ENCODE measurements at places on chromosomes 12 and 14.

DNA sequence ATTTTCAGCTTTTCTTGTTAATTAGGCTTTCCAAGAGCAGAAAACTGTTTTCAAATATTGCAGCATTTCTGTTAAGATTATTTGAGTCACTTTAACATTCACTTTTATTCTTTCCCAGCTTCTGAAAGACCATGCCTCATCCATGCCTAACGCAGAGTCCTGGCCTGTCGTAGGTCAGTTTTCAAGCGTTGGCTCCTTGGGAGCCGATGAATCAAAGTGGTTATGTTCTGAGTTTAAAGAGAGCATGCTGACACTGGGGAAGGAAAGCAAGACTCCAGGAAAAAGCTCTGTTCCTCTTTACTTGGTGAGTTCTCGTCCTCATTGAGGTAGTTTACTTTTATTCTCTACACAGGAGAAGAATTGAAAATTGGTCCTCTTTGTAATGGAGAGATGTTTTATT lies 33.1 kb downstream of the TDP1 start:
- no peak for DNase-seq

GRCh38 chr12:12481631-12482030 lies 81.0 kb downstream of the DUSP16 start:
- DNase-seq = no peak

- DNase-seq = no peak
Observed at GRCh38 chr12:54173906-54174471, 14.8 kb downstream of the SMUG1 start.

GRCh38 chr14:104795781-104796686 lies 486 bp upstream of the AKT1 start:
- DNase-seq = peak; percentile 44

DNA sequence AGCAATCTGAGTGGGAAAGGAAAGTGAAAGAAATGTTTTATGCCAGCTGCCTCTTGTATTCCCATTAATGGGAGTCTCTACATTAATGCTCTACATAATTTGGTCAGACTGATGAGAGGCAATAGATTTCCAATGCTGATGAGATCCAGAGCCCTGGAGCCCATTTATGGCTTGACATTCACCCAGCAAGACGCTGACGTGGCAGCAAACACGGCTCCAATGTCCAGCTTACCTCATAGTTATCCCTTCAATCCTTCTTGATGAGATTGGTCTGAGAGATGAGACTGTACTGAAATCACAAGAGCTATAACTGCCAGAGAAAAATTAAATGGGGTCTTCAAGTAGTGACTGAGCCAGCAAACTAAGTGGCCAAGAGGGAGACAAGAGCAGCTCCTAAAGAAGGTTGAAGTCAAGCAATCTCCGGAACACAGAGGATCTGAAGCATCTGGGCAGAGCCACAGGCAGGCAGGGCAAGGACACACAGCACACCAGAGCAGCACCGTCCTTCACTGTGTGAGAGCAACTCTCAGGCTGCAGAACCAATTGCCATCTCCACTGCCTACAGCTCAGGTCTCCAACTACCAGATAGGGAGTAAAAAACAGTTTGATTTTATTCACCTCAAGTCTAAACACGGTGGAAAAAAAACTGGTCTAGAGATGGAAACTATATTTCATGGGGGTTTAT lies 7.3 kb upstream of the MYO1A start:
- no peak for DNase-seq

- DNase-seq = peak; percentile 46
Observed at GRCh38 chr14:68862954-68863594, 70.2 kb upstream of the ZFP36L1 start.

- DNase-seq = no peak
Observed at GRCh38 chr12:131101006-131101405, 147.3 kb downstream of the ADGRD1 start.

- DNase-seq = no peak
Observed at GRCh38 chr14:103684871-103685270, 30.4 kb downstream of the XRCC3 start.

- DNase-seq = peak; percentile 52
Observed at GRCh38 chr12:55619354-55620138, 17.1 kb upstream of the OR10P1 start.

- no peak for DNase-seq
Observed at GRCh38 chr12:67671892-67672291, 23.3 kb downstream of the DYRK2 start.

DNA sequence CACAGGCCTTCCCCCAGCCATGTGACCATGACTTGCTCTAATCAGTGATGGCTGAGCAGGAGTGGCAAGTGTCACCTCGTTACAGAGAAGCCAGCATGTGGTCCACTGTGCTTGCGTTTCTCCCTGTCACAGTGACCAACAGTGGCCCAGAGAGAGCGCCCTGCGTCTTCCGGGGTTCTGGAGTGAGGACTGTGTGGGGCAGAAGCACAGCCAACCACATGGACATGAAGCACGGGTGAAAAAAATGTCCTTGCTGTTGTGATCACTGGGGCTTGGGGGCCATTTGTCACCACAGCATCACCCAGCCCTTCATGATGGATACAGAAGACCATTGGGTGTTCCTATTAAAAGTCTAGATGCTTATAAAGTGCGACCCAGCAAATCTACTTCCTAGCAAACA lies 174.6 kb upstream of the C14orf180 start:
- DNase-seq = no peak

DNA sequence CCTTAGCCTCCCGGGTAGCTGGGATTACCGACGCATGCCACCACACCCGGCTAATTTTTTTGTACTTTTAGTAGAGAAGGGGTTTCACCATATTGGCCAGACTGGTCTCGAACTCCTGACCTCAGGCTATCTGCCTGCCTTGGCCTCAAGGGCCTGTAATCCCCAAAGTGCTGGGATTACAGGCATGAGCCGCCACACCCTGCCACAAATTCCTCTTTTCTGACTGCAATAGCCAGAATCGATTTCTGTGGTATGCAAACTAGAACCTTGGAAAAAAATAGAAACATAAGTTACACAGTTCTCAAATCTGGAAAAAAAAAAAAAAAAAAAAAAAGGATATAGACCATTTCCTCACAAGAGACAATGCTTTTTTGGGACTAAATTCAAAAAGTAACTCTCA lies 184.6 kb upstream of the EGLN3 start:
- DNase-seq = no peak

GRCh38 chr14:36217027-36217426 lies 40.5 kb upstream of the PTCSC3 start:
- no peak for DNase-seq

DNA sequence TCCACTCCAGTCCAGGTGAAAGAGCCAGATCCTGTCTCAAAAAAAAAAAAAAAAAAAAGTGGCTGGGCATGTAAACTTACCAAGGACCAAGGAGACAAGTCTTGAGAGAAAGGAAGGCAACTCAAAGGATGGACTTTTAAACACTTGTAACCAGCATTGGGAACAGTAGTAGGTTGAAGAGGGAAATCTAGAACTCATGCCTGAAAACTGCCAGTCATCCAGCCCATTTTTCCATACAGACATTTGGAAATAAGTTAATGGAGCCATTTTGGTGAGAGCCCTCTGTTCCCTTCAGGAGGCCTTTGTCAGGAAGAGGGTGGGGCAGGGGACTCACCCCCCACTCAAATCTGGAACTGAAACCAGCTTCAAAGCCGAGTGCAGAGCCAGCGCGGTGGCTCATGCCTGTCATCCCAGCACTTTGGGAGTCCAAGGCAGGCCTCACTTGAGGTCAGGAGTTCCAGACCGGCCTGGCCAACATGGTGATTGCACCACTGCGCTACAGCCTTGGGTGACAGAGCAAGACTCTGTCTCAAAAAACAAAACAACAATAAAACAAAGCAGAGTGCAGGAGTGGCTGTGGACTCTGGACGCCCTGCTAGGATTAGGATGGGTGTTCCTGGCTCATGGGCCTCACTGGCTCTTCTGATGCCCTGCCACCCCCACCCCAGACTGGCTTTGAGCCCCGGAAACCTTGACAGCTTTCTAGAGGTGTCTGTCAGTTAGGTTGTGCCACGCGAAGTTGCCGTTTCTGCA lies 1.6 kb upstream of the MLXIP start:
- no peak for DNase-seq

DNA sequence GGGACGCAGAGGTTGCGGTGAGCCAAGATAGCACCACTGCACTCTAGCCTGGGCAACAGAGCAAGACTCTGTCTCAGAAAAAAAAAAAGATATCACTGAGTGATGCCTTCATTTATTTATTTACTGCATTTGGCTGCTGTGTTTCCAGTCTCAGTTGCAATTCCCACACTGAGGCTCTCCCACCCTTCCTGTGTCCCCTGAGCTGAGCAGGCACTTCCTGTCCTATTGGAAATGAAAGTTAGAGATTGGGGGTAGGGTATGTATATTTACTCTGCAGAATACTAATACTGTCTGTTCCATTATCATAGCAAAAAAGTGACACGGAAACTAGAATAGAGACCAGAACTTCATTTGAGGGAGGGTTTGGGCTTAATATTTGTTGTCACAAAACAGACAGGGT lies 1.6 kb upstream of the RBMS2 start:
- no peak for DNase-seq

- no peak for DNase-seq
Observed at GRCh38 chr12:132154341-132154761, 10.1 kb downstream of the NOC4L start.

DNA sequence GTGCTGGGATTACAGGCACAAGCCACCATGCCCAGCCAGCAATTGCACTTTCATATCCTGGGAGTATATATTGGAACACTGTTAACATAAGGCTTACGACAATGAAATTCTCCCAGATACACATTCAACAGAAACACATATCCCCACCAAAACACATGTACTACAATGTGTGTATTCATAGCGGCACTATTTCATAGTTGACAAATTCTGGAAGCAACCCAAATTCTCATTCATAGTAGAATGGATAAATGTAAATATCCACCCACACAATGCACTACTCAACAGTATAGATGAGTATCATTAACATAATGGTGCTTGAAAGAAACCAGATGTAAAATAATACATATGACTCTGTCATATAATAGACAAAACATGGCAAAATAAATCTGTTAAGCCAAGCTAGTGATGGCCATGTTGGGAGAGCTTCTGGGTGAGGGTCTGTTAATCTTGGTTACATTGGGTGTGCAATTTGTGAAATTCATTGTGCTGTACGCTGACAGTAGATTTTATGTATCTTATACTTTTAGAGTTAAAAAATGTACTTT lies 2.6 kb upstream of the DNAAF2 start:
- no peak for DNase-seq

- no peak for DNase-seq
Observed at GRCh38 chr14:76298896-76299295, 77.0 kb upstream of the ESRRB start.

DNA sequence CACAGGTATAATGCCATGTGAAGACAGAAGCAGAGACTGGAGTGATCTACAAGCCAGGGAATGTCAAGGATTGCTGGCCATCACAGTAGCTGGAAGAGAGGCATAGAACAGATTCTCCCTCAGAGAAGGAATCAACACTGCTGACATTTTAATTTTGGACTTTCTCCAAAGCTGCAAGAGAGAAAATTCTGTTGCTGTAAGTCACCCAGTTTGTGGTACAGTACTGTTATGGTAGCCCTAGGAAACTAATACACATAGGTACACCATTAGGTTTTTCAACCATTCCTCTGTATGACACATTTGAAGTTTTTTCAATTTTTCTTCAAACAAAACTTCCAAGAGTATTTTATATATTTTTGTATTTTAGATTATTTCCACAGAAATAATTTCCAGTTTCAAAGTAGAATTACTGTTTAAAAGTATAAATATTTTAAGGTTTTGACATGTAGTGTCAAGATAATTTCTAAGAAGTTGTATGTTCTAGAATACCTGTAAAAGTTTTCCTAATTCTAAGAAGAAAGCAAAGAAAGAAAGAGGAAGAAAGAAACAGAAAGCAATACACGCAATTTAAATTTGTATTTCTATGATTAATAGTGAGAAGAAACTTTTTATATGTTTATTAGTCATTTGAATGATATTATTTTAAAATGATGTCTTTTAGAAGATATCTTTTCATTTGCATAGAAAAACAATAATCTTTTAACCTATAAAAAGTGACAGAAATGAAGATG lies 64.9 kb upstream of the CATSPERB start:
- no peak for DNase-seq

- no peak for DNase-seq
Observed at GRCh38 chr12:33649992-33650391, 210.4 kb upstream of the SYT10 start.

- no peak for DNase-seq
Observed at GRCh38 chr12:32809196-32809595, 53.5 kb upstream of the YARS2 start.

GRCh38 chr14:72855913-72856312 lies 38.0 kb downstream of the DPF3 start:
- DNase-seq = no peak

DNA sequence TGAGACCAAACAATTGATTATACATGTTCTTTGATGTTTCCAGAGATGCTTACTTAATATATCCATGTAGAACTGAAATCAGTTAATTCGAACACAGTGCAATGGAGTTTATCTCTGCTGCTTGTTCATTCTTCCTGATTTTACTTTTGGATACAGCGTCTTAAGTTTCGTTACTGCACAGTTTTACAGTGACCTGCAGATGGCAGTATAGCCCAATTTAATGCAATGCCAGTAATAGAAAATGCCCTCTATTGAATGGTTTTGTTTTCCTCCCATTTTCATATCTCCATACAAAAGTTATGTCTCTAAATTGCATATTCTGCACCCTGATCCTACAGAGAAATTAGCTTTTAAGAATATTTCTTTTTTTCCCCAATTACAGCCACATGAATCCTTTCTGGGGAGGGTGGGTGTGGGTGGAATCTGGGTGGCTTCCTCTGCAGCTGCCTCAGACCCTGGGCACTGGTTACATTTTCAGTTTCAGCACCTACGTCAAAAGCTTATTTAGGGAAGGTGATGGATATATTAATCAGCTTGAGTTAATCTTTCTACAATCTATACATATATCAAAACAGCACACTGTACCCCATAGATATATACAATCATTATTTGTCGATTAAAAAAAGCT lies 101.1 kb upstream of the DCD start:
- DNase-seq = peak; percentile 1

DNA sequence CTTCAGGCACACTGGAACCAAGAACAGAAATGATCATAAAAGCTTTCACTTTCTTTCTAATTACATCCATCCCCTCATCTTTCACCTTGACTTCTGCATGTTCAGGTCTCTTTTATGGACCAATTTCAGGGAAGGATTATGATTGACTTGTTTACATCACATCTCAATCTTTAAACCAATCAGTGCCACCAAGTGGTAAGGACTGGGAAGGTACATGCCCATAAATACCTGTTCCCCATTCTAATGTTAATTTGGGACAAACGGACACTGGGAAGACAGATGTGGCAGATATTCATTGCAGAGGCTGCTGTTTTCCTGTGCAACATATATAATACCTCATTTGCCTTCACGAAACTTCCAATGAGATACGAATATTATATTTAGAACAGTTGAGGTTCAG lies 978.1 kb downstream of the GALC start:
- no peak for DNase-seq

DNA sequence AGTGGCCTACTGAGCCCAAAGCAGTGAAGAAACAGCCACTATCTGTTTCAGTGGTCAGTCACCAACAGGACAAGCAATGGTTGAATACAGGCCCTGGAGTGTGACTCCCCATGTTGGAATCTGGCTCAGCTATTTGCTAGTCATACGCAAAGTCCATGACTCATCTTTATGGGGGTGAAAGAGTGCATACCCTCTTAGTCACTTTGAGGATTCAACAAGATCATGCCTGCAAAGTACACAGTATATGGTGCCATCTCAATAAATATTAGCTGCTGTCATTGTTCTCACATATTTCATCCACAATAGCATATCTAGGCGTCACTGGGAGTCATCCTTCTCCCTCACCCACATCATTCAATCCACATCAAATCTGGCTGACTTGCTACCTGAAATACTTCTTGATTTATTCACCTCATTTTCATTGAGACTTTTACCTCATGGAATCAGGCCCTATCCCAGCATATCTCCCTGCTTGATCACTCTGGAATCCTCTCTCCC lies 26.4 kb upstream of the STAB2 start:
- DNase-seq = no peak
